ENCODE measurements at places on chromosomes 7 and 10.

DNA sequence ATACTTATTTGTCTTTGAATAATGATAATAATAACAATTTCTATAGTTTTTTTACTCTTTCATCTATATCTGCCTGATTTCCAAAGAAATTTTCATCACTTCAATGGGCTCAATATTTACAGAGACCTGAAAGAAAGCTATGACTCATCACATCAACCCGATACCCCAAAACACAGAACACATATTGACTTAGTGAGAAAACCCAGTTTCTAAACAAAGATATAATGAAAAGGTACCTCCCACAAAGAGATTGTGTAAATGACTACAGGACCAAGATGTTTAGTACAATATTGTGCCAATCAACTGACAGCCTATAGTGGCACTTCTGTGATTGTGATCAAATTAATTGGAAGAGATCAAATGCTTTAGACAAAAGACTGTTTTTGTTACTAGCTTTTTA is 133.9 kb downstream of the PCDH15 start:
- no peak for DNase-seq

GRCh38 chr7:116728413-116728812 is 56.4 kb downstream of the MET start:
- no peak for DNase-seq

- no peak for DNase-seq
Measured at GRCh38 chr10:124153023-124153826, 59.8 kb upstream of the CHST15 start.

DNA sequence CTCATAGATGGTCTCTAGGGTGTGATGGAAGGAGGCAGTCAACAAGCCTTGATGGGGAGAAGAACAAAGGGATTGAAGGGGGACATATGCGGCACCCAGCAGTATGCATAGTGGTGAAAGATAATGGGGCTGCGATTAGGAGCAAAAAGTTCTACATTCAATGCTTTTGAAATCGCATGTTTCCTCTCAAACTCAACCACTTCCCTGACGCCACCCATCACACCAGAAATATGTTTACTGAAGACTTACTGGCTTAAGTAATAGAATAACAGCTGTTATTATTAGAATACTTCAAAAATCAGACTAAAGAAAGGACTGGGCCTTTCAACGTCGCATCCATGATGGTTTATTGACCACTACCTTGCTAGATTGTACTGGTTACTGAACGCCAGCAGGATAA is 31.5 kb downstream of the MKRN1 start:
- DNase-seq = no peak

DNA sequence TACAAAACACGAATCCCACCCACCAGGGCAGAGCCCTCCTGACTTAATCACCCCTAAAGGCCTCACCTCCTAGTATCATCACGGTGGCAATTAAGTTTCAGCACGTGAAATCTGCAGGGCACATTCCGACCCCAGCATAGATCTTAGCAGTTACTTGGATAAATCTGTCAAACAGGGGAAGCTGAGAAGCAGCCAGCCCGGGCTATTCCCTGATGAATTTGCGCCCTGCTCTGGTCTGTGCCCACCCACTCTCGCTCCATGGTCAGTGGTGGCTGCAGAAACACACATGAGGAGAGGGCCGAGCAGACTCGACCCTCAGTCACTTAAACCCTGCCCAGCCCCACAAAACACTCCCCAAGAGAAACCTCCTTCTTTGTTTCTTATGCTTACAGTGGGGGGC is 28.7 kb downstream of the INSIG1 start:
- no peak for DNase-seq
